ENCODE measurements at places on chromosomes 1 and 21.

GRCh38 chr1:183227422-183228346 lies 41.6 kb downstream of the LAMC2 start:
- no peak for DNase-seq

DNA sequence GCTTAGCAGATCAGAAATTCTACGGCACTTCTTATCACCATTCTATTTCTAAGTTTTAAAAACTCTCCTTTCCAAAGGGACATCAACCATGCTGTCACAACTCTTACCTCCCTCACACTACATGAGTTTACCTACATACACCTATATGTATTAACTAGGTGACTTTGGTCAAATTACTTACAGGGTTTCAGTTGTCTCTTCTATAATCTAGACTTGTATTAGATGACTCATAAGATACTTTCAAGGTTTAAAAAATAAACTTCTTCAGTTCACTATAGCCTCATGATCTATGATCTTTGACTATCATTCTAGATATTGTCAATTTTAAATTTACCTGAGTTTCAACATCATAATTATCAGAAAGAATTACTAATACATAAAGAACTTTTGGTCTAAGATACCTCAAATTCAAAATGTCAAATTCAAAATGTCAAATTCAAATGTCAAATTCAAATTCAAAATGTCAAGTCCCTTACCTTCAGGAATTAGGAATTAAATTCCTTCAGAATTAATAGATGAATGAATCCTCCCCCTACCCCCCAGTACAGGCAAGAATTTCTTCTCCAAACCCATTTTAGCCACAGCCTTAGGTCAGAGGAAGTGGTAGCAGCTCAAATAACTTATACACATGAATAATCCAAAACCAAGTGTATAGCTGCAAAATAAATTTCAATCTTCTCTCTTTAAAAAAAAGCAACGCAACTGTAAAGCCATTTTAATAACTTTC lies 31.1 kb downstream of the OTUD7B start:
- no peak for DNase-seq

DNA sequence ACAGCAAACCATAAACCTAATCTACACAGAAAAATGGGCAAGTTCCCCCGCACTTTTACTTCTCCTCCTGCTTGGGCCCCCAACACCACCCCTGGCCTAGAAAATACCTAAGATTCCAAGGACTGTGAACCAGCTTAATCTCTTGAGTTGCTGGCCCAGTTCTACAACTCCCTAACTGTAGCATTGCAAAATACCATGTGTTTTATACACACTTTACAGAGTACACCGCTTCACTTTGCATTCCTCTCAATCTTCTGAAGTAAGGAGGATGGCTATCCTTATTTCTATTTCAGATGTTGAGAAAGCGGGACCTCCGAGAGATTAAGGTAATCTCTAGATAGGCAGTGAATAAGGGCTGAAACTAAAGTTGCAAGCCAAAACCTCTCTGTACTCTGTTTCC lies 408.3 kb upstream of the NR5A2 start:
- no peak for DNase-seq

DNA sequence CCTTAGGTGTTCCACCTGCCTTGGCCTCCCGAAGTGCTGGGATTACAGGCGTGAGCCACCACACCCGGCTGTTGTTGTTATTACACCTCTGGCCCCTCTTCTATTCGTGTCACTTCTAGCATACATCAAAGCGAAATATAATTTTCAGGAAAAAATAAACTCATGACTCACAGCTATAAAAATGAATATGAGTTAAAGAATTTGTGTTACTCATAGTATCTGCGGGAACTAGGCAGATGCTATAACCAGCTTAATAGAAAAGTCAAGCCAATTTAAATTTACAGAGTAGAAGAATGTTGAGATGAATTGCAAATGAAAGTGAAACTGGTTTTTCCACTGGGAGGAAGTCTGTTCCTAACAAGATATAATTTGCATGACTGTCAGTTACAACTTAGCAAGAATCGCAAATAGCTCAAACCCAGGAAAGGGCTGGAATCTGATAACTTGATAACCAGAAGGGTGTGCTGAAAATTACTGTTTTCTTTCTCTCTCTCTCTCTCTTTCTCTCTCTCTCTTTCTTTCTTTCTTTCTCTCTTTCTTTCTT lies 11.2 kb downstream of the OR2W3 start:
- DNase-seq: no peak
